ENCODE measurements at places on chromosomes 1 and 21. TPM values are rescaled to one million over a fixed set of nuclear protein-coding genes. Genes with fewer than 3 reads are reported as not detected.

The TNFRSF1B gene
- total RNA-seq: 28.7 TPM

The CYP4A22 gene
- total RNA-seq: not detected

The GPR153 gene
- 2.3 TPM for total RNA-seq

The NBPF20 gene
- 3.6 TPM for total RNA-seq

The TNFRSF9 gene
- under 0.01 TPM for total RNA-seq

GRCh38 chr1:78068681-78069283, 23.0 kb downstream of the GIPC2 start:
- peak; percentile 48 for DNase-seq

Measured in body of pancreas (tissue), 4 donors.